ENCODE measurements at places on chromosomes 16 and 17.
A peak's percentile ranks its signal among the peaks of the same experiment; 100 is the strongest.

DNA sequence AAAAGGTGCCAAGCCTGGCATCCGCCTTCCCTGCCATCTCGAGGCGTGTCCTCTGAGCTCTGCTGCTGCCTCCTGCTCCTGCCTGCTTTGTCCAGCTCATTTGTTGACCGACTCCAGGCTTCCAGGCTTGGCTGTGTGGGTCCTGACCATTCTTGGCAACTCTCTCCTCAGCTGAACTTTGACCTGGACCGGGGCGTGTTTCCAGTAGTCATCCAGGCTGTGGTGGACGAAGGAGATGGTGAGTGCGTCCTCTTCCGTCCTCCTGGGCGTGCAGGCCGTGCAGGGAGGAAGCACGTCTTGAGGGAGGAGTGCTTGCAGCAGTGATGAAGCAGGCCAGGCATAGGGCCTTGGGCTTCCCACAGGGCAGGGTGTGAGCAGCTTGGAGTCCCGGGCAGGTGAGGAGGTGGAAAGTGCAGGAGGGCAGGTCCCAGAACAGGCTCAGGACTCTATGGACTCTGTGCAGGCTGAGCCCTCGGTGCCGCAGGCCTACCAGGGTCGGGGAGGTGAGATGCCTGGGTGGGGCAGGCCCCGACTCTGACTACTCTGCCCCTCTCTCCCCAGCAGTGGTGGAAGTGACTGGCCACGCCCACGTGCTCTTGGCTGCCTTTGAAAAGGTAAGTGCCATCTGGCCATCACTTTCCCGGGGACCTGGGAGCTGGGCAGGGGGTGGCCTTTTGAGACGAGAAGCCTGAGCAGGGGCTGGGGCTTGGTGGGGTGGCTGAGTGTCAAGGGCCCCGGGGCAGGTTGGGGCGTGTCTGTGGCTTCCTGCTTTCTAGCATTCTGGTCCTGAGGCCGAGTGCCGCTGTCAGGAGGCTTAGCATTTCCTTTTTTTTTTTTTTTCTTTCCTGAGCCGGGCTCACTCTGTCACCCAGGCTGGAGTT, 28.6 kb upstream of the NUDT16L1 start:
- H3K36me3 ChIP-seq: peaks cover 53% of the 10 kb centered on the region
- H3K4me1 ChIP-seq: no peaks in the 10 kb centered on the region
- no peak overlapping the region for H3K4me3 ChIP-seq
- no peak overlapping the region for H3K27ac ChIP-seq
- no peak for DNase-seq

- H3K36me3 ChIP-seq: peaks cover 3% of the 10 kb centered on the region
- H3K4me1 ChIP-seq: no peaks in the 10 kb centered on the region
- H3K4me3 ChIP-seq: no peak overlapping the region
- peak overlapping the region; percentile 91 for H3K27ac ChIP-seq
- no peaks in the 10 kb centered on the region for H3K27me3 ChIP-seq
These were observed 118.9 kb upstream of the CHMP6 start for GRCh38 chr17:80872501-80873306.

- peak; percentile 94 for DNase-seq
- H3K36me3 ChIP-seq: no peaks in the 10 kb centered on the region
- no peaks in the 10 kb centered on the region for H3K4me1 ChIP-seq
These were observed 55.8 kb downstream of the MYH13 start for GRCh38 chr17:10316801-10317542.

- H3K36me3 ChIP-seq: no peaks in the 10 kb centered on the region
- H3K27ac ChIP-seq: no peak overlapping the region
- DNase-seq: no peak
- peaks cover 32% of the 10 kb centered on the region for H3K27me3 ChIP-seq
- H3K4me3 ChIP-seq: no peak overlapping the region
- no peaks in the 10 kb centered on the region for H3K4me1 ChIP-seq
These were observed 11.3 kb upstream of the CHST6 start for GRCh38 chr16:75506574-75506973.

- H3K4me3 ChIP-seq: no peak overlapping the region
- DNase-seq: no peak
- H3K27me3 ChIP-seq: no peaks in the 10 kb centered on the region
- H3K27ac ChIP-seq: peak overlapping the region; percentile 16
- H3K4me1 ChIP-seq: no peaks in the 10 kb centered on the region
- no peaks in the 10 kb centered on the region for H3K36me3 ChIP-seq
These were observed 17.7 kb downstream of the GALNS start for GRCh38 chr16:88839026-88839529.

DNA sequence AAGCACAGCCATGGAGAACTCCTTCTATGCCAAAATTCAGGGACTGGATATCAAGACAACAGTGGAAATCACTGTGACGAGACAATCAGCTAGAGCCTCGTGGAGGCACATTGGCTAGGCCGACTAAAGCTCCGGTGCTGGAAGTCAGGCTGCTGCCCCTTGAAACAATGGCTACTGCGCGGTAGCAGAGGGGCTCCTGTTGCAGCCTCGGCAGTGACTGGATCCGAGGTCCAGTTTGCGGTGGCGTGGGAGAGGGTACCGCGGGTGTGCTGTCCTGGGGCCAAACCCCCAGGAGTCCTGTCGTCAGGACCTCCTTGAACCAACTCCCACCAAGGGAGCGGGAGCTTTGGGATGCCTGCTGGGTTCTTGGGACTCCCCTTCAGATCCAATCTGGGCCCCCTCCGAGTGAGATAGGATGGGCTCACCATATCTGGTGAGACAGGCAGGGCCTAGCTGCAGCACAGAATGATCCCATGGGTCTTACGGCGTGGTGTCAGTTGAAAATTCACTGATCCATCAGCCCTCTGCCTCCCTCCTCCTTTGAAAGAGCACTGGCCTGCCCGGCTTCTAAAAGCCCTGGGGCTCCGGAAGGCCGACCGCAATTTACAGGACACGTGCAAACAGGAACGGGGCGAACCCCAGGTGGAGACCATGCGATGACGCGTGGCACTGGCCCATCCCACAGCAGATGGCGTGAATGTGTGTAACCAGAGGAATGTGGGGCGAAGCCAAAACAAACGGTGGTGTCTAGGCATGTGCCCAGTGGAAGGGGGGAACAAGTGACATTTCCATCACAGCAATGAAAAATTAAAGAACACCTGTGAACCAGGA, 15.8 kb upstream of the KCNJ18 start:
- H3K27ac ChIP-seq: no peak overlapping the region
- no peak for DNase-seq
- no peaks in the 10 kb centered on the region for H3K4me1 ChIP-seq
- no peak overlapping the region for H3K4me3 ChIP-seq

DNA sequence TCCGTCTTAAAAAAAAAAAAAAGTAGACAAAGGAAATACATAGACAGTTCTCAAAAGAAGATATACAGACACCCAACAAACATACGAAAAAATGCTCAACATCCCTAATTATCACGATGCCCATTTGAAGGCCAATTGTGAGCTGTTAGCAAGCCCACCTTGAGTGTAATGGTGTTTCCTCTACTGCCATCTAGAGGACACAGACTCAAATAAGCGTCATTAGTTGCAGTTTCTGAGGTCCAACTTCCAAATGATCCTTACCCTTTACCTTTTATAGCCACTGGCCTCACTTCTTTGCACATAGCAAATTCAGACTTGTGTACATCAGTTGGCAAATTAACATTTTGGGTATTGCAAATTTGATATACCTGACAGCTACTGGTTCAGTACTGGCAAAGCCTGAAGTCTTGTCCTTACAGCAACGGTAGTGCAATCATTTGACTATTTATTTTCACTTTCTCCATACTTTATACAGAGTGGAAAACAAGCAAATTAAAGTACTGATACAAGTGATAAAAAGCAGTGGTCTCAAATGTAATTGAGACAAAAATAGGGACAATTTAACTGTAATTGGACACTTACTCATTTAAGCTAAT, 536.3 kb upstream of the EEF2KMT start:
- H3K4me3 ChIP-seq: no peak overlapping the region
- DNase-seq: no peak
- H3K36me3 ChIP-seq: no peaks in the 10 kb centered on the region
- no peak overlapping the region for H3K27ac ChIP-seq
- peaks cover 6% of the 10 kb centered on the region for H3K27me3 ChIP-seq

GRCh38 chr17:78179372-78179771, 7.5 kb downstream of the TK1 start:
- no peak overlapping the region for H3K27ac ChIP-seq
- H3K4me1 ChIP-seq: no peaks in the 10 kb centered on the region
- H3K4me3 ChIP-seq: no peak overlapping the region
- peak; percentile 53 for DNase-seq
- peaks cover 81% of the 10 kb centered on the region for H3K36me3 ChIP-seq
- H3K27me3 ChIP-seq: no peaks in the 10 kb centered on the region

DNA sequence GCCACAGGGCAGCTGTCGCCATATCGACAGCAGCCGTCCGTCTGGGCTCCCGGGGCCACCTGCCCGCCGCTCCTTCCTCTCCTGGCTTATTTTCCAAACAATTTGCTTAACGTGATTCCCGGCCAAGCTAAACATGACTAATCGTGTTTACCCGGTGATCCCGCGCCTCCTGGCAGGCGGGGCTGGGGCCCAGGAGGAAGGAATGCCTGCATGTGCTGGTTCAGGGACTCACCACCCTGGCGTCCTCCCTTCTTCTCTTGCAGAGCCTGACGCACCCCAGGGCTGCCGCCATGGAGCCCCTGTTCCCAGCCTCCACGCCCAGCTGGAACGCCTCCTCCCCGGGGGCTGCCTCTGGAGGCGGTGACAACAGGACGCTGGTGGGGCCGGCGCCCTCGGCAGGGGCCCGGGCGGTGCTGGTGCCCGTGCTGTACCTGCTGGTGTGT, 6.1 kb downstream of the SSTR5 start:
- H3K36me3 ChIP-seq: no peaks in the 10 kb centered on the region
- peaks cover 1% of the 10 kb centered on the region for H3K27me3 ChIP-seq
- no peaks in the 10 kb centered on the region for H3K4me1 ChIP-seq
- no peak overlapping the region for H3K27ac ChIP-seq
